ENCODE measurements at places on chromosomes 11 and 22.

DNA sequence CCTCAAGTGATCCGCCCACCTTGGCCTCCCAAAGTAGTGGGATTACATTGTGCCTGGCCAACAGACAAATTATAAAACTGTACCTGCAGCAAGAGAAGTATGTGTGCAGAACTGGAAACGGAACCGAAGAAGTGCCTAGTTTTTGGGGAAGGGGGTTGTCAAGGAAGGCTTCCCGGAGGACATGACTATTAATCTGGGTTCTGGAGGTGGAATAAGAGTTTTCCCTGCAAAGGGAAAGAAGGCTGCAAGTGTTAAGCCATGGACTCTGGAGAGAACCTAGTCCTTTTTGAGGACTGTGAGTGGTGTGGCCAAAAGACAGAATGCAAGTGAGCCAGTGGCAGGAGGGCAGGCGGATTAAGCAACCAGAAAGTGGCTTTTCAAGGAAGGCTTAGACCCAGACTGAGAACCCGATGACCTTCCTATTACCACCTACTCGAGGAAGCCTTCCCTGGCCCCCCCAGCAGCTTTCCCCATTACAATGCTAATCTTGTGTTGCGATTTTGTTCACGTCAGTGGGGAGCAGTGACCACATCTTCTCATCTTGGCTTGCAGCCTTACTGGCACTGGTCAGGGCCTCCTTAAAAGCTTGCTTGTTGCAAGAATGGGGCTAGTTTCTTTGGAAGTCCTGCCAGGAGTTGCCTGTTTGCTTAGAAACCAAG, 5.7 kb upstream of the SEPTIN3 start:
- DNase-seq = no peak

DNA sequence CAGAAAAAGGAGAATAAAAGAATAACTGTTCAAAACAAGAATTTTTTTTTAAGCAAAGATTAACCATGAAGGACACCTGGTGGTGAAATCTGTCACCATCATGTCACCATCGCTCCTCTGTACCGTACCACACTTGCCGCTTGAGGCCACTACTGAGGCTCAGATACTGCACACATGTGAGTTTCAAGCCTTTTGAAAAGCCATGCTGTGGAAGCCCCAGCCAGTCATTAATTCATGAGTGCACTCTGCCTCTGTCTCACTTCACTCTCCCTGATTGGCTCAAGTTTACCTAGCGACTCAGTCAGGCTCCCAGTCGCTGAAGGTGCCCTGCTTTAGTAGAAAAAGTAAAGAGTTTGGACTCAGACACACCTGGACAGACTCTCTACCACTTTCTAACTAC, 6.6 kb upstream of the MS4A12 start:
- peak; percentile 81 for DNase-seq

DNA sequence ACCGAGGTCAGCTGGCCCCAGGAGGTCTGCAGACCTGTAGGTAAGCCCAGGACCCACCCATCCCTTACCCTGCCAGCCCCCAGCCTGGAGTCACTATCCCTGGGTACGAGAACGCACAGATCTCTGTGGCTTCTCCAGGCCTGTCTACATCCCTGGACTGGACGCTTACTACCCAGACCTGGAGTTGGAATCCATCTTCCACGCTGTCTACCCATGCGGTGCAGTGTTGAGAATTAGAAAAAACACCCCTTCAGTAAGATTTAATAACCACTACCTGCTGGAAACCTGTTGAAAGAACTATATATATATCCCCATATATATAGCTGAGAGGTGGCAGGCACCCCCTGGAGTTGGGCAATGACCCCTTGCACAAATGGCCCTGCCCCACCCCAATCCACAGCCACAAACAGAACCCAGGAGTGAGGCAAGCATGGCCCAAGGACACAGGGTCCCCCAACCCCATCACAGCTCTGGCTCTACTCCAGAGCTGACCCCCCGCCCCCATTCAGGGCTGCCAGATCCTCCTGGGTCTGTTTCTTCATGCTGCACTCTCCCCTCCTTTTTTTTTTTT, 17.7 kb upstream of the RGL4 start:
- no peak for DNase-seq

DNA sequence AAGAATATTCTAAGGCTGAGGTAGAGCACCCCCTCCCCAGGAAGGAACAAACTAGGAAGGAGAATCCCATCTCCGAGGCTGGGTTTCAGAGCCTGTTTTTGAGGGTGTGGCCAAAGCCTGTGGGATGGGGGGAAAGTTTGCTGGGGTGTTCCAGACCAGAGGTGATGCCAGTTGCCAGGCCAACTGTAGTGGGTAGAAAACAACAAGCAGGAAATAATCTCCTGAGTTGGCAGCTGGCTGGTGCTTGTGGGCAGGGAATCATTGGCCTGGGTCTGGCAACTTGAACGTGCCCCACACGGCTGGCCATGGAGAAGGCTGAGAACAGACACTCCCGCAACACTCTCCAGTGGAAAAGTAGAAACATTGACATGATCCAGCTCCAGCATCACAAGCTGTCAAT, 385.6 kb downstream of the ETS1 start:
- no peak for DNase-seq

GRCh38 chr11:43643898-43644620, 36.5 kb upstream of the HSD17B12 start:
- DNase-seq = peak; percentile 86

DNA sequence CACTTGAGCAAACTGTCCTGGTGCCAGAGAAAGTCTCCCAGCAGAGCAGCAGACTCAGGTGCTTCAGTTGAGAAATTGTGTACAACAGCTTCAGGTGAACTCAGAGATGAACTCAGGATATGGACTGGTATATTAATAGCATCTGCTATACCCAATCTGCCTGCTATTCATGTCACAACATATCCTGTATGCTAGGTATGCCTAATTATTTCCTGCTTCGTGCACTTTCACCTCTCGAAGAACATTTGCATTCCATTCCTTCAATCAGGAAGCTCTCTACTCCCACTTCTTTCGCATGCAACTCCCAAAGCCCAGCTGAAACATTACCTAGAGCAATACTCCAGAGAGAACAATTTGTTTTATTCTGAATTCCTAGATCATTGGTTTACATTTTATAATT, 207.7 kb downstream of the KCNA4 start:
- no peak for DNase-seq

- DNase-seq = no peak
Measured at GRCh38 chr11:60874421-60875365, 7.4 kb downstream of the ZP1 start.

- DNase-seq = no peak
Measured at GRCh38 chr22:20602609-20603164, 95.3 kb downstream of the MED15 start.

DNA sequence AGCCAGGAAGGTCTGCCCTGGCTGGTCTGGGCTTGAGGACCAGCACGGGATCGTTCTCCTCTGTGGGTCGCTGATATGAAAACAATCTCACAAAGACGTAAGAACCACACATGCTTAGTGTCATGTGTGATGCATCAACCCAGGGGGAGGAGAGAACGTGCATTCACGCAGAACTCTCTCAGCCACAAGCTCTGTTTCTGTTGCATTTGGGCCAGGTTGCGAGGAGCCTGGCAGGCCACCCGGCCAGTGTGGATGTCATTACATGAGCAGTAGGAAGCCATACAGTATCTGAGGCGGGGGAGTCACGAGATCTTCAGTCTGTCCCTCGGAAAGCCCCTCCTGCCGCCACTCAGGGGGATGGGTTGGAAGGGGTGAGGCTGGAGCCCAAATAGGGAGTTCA, 53.1 kb upstream of the KCNQ1OT1 start:
- no peak for DNase-seq

DNA sequence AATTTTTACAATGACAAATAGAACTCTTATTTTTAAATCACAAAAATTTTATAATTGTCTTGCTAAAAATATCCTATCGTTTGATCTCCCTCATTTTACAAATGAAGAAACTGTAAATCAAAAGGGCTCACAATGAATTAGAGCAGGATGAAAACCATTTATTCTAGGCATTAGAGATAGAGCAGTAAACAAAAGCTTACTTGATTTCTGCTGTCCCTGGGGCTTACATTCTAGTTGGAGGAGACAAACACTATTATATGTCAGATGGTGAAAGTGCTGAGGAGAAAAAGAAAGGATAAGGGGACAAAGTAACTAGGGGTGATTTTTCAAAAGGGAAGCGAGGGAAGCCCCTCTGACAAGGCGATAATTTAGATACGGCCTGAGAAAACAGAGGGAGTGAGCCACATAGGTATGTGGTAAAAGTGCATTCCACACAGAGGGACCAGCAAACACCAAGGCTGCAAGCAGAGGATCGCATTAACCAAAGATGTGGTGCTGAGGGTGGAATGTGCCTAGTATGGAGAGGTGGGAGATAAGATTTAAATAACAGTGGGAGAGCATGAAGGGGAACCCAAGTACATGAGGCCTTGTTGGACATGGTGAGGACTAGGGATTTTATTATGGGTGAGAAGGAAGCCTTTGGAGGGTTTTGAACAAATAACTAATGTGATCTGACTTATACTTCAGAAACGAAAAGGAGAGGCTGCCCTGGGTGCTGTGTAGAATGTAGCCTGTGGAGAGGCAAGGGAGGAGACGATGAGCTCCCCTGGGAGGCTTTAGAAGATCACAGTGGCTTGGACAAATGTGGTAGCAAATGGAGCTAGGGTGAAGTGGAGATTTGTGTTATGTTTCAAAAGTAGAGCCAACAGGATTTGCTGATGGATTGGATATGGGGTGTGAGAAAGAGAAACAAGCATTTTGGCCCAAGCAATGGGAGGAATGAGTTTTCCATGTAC, 62.1 kb downstream of the PDHX start:
- no peak for DNase-seq

DNA sequence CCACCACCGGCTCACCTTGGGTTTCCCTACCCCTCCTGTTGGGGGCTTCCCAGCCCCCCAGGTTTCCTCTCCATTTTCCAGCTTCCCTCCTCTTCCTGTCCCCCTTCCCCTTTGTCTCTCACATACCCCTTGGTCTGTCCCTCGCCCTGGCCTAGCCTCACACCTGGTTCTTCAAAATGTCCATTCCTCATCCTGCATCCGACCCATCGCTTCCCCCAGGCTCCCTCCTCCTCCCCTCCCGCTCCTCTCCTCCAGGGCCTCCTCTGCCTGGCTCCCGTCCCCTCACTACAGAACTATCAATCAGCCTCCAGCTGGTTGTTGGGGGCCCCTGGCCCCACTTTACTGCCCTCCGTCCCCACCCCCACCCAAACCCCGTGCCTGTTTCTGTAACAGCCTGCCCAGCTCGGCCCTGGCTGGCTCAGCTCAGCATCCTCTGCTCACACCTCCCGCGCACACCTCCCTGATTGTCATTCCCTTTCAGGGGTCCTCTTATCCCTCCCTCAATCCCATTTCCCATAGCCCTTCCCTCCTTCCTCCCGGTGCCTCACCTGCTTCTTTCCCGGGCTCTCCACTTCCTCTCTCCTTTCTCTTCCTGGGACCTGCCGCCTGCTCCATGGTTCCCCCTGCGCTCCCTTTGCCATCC, 1.2 kb downstream of the CNIH2 start:
- DNase-seq = no peak

Data from Jurkat, Clone E6-1 (cell line).